Head of caudate nucleus (tissue), 42 donors: ENCODE measurements at places on chromosomes 1 and 21.

- peak; percentile 85 for DNase-seq
Measured at GRCh38 chr1:180533266-180533987, 25.3 kb upstream of the OVAAL start.

- DNase-seq: no peak
Measured at GRCh38 chr1:99228153-99228552, 36.1 kb upstream of the PLPPR4 start.

DNA sequence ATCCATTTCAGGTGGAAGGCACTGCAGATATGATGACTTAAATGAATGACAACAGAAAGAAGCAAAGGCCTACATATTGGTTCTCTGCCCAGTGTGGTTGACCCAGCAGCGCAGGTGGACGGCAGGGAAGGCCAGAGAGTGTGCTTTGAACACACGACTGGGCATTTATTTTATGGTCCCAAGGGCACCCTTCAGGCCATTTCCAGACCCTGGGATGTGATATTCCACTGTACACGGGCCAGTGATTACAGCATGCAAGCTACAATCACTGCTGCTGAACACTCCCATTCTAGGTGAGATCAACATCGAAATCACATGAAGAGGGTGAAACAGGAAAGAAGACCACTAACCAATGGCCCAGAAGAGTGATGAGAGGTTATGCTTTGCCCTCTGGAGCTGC, 33.8 kb downstream of the PCNX2 start:
- DNase-seq: no peak

DNA sequence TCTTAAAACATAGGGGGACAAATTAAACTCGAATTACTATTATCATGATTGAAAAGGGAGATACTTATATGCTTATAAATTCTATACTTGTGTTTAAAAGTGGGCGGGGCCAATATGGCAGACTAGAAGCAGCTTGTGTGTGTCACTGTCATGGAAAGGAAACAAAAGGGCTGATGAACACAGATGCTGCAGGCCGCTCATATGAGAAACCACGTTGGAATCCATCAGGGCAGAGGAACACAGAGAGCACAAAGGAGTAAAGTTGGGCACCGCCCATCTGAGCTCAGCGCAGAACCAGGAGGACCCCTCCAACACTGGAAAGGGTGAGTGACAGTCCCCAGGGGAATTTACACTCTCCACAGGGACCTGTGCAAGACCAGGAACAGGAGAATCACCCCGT, 107.0 kb downstream of the SLC5A9 start:
- no peak for DNase-seq

DNA sequence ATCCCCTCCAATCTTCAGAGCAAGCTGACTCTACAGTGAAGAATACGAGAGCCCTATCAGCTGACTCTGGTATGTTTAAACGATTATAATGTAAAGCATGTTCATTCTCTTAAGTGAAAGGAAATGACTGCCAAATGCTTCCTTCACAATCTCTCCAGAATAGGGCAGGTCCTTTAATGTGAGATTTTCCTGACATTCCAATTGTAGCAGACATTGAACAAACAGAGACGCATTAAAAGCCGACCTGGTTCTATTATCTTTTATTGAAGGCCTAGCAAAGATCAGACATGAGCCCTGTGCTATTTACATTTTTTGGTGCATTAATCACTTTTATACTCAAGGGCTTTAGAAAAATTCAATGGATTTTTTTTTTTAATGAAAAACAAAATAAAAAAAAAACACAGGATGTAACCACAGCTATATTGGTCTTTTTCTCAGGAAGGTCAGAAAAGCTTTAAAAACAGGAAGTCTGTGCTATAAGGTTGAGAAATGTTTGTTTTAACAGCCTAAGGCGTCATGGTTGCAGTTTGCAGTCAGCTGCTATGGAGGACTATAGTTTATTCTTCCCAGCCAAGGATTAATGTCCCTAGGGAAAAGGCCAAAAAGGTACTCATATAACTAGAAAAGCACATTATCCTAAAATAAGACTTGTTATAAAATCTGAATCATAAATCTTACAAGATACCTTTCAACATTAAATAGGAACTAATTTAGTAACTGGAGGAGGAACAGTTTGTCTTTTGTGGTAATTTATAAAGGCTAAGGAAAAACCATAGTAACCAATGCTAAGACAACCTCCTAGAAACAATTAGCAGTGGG, 104.8 kb downstream of the RERE start:
- no peak for DNase-seq

DNA sequence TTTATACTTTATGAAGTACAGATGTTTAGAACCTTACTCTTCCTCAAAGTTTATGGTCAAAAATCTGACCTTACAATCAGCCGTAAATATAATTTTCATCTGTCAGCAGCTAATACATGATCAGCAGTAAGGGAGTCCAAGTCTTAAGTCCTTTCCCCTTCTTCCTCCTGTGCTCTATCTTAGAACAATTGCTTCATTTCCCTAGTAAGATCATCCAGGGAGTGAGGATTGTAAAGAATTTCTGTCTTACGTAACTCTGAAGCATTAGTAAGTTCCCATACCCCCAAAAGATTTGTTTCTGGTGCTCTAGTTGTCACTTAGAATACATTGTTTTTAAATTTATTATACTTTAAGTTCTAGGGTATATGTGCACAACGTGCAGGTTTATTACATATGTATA, 2.1 kb downstream of the SETDB1 start:
- DNase-seq: no peak

DNA sequence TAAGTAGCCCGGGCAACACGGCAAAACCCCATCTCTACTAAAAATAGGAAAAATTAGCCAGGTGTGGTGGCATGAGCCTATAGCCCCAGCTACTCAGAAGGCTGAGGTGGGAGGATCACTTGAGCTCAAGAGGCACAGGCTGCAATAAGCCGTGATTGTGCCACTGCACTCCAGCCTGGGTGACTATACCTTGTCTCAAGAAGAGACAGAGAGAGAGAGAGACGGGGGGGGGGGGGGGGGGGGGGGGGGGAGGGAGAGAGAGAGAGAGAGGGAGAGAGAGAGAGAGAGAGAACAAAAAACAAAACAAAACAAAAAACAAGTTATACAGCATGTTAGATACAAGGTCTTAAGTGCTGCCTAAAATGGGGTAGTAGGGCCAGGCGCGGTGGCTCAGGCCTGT, 77.8 kb upstream of the ZNF281 start:
- no peak for DNase-seq

DNA sequence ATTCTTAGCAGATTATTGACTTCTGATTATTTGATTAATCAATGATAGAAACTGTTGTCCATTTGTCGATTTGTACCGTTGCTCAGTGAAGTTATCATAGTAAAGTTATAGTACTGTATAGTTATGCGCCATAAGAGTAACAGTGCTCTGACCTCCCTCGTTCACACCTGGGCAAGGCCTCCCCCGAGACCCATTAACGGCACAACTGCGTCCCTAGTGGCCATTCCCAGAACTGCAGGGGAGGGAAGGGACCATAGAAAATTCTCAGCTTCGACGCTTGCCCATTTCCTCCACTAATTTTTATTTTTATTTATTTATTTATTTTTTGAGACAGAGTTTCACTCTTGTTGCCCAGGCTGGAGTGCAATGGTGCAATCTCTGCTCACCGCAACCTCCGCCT, 334.4 kb downstream of the DSCAM start:
- no peak for DNase-seq

GRCh38 chr1:111738436-111739193, 580 bp downstream of the INKA2 start:
- DNase-seq: peak; percentile 88

GRCh38 chr1:244050835-244051444, at the start of gene ZBTB18:
Gene ZBTB18, plus strand, starts transcription at chr1:244051283. Its CDS starts 149 bp downstream, at chr1:244051432.
- no peak for DNase-seq

DNA sequence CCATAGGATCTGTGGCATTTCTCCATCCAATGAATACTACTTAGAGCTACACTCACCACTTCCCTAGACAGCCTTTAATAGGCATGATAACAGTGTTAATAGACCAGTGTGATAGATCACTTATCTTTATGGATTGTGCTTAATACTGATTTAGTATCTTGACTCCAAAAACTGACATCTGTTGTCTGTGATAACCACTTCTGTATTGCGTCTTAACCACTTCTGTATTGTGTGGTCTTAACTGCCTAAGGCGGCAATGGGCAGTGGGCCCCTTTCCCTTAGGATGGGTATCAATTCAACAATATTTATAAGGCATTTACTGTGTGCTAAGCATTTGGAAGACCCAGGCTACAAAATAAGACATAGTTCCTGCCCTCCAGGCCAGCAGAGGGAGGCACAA, 32.0 kb upstream of the RCAN3 start:
- DNase-seq: no peak

DNA sequence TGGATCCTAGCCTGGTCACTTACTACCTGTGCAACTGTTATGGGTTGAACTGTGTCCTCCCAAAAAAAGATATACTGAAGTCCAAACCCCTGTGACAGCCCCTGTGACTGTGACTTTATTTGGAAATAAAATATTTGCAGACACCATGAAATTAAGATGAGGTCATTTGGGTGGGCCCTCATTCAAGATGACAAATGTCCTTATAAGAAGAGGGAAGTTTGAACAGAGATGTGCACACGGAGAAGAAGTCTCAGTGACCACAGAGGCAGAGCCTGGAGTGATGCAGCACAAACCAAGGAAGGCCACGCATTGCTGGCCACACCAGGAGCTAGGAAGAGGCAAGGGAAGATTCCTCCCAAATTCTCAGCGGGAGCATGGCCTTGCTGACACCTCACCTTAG, 249.7 kb upstream of the RUNX1 start:
- DNase-seq: no peak

- no peak for DNase-seq
Measured at GRCh38 chr1:243723050-243723449, 127.0 kb downstream of the AKT3 start.

- no peak for DNase-seq
Measured at GRCh38 chr1:227343727-227344551, 25.6 kb upstream of the CDC42BPA start.

DNA sequence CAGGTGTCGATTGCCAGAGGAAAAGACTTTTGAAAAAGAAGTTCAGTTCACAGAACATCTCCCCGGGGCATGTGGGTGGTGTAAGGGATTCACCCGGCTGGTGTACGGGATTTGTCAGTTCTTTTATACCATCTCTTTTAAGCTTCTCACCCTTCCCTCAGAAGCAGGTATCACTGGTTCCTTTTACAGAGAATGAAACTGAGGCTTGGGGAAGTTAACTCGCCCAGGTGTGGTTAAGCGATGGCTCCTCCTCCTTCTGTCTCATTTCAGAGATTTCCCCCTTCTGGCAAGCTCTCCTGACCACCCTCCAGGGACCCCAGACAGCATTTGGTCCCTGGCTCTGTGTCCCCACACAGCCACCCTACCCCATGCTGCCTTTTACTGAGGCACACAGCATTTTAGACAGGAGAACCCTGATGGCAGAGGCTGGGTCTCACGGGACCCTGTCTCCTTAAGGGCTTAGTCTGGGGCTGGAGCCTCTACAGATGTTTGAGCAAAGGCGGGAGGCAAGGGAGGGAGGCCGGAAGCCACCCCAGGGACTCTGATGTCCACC, 2.8 kb upstream of the ECE1 start:
- DNase-seq: no peak

GRCh38 chr1:109630081-109630897, 10.7 kb downstream of the AMPD2 start:
- DNase-seq: no peak

DNA sequence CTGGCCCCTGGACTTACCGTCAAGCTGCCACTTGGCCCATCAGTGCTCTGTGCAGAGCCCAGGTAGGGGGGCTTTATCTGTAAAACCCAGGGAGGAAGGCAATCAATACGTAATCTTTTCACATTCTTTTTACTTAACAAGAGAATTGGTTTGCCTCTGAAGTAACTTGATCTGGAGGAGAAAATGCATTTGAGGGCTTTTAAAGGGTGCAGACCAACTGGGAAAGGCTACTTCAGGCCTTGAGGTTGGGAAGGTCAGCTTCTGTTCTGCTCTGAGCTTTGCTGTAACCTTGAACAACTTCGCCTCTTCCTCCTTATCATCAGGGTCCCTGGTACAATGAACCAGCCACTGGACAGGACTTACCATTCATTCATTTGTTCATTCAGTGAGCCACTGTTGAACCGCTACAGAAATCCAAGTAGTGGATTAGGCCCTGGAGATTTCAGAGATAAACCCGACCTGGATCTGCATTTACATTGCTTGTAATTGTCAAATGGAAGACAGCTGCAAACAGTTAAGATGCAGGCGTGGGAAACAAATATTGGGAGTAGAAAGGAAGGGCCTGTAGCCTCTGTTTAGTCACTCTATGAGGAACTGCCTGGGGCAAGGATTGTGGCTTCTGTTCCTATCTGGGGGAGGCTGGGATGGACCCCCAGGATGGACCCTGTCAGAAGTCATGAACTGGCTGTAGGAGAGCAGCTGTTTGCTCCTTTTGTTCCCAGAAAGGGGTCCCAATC, 90.9 kb downstream of the MAN1C1 start:
- DNase-seq: no peak
